Activated naive CD4-positive, alpha-beta T cell treated with anti-CD3 and anti-CD28 coated beads, Interleukin-2, amount 50 U/mL, for 16 hours (primary cell): ENCODE measurements at places on chromosomes 11 and 22.
A peak's percentile ranks its signal among the peaks of the same experiment; 100 is the strongest.

DNA sequence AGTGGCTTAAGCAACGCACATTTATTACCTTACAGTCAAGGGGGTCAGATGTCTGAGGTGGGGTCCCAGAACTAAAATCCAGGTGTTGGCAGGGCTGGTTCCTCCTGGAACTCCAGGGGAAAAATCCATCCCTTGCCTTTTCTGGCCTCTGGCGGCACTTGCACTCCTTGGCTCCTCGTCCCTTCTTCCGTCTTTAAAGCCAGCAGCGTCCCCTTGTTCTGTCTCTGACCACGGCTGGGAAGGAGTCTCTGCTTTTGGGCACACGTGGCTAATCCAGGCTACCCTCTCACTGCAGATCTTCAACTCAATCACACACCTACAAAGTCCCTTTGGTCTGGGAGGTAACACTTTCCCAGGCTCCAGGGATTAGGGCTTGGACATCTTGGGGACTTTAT, 73.5 kb upstream of the WNT7B start:
- DNase-seq = no peak

DNA sequence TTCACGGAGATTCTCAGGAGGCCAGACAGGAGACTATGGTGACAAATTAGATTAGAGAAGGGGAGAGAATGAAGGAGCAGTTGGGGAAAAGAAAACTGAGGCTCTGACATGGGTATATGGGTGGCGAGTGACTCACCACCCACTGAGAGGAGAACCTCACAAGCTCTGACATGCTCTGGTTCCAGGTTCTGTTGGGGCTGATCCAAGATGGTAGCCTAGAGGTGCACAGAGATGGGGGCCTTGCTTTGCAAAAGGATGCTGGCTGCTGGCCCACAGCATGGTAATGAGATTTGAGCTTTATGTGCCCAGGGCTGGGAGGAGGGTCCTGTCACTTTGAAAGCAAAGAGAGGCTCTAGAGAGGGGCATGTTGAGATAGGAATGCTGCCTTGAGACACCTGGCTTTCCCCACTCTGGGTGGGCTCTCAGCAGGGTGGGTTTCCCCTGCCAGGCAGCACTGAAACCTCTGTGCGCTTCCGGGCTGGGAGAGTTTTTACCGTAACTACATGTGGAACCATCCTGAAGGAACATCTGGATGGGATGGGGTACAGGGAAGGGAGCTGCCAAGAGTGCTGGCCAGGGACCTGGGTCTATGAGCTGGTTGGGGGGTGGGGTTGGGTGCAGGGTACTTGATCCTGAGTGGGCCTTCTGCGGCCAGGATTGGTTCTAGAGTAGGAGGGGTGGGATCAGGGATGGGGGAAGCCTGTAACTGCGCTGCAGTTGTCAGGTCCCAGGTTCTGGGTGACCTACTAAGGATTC, 1.2 kb upstream of the GRK2 start:
- no peak for DNase-seq

DNA sequence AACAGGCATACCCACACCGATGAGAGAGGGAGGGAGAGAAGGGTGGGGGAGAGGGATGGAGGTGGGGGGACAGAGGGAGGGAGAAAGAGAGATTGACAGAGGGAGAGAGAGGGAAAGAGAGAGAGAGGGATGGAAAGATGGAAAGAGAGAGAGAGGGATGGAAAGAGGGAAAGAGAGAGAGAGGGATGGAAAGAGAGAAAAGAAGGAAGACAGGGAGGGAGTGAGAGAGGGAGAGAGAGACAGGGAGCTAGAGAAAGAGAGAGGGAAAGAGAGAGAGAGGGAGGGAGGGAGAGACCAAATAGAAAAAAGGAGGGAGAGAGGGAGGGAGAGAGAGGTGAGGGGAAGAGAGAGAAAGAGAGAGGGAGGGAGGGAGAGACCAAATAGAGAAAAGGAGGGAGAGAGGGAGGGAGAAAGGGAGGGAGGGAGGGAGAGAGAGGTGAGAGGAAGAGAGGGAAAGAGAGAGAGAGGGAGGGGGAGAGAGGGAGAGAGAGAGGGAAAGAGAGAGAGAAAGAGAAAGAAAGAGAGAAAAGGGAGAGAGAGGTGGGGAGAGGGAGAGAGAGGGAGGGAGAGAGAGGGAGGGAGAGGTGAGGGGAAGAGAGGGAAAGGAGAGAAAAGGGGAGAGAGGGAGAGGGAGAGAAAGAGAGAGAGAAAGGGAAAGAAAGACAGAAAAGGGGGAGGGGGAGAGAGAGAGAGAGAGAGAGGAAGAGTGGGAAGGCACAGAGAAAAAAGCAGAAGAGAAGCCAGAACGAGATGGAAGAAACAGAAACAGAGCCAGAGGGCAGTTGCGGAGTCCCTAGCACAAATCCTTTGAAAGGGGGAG, 23.8 kb downstream of the MB start:
- no peak for DNase-seq

DNA sequence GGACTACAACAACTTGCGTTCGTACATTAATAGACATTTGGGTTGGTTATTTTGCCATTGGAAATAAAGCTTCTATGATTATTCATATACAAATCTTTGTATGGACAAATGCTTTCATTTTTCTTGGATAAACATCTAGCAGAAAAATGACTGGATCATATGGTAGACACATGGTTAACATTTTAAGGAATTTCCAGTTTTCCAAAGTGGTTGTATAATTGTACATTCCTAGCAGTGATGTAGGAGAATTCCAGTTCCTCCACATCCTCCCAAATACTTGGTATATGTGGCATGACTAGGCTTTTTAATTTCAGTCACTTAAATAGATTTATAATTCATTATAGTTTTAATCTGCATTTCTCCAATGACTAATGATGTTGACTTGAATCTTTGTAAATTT, 246.2 kb upstream of the NCAM1 start:
- no peak for DNase-seq

DNA sequence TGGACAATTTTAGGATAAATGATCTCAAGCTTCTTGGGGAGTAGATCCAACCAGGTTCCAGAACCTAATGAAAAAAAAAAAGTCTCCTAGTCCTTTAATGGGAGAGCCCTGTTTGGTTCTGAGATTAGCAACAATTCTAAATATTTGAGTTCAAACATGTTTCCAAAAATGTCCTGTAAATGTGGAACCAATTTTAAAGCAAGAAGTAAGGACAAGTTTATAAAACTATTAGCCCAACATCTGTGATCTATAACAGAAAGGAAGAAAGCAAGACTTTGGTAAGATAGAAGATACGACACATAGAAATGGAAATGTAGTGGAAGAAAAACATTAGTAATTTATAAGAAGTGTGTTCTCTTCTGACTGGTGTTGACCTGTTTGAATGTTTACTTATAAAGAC, 79.7 kb upstream of the SLC5A12 start:
- no peak for DNase-seq

GRCh38 chr11:83156996-83157593, at the start of gene PCF11:
Gene PCF11 (plus strand): TSS chr11:83157131. CDS start chr11:83157440, 309 bp downstream.
- DNase-seq = no peak

- no peak for DNase-seq
Observed at GRCh38 chr22:49660794-49661781, 166.6 kb downstream of the BRD1 start.

- no peak for DNase-seq
Observed at GRCh38 chr11:83600661-83601060, 314.5 kb upstream of the CCDC90B start.

- DNase-seq = peak; percentile 73
Observed at GRCh38 chr11:64305691-64306562, 603 bp downstream of the ESRRA start.

DNA sequence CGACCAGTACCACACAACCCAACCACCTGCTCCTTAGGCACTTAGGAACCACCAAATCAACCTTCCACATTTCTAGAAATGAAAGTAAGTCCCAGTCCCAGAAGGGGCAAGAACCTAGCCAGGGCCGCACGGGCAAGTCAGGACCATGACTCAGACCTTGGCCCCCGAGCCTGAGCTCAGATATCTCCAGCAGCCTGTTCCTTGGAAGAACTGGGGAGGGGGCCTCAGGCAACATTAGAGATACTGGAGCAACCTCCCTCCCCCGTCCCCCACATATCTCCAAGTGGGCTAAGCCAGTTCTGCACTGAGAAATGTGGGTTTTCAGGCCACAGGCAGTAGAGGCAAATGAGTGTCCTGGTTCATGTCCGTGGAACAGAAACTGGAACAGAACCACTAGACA, 7.7 kb downstream of the ARAP1 start:
- DNase-seq = no peak

DNA sequence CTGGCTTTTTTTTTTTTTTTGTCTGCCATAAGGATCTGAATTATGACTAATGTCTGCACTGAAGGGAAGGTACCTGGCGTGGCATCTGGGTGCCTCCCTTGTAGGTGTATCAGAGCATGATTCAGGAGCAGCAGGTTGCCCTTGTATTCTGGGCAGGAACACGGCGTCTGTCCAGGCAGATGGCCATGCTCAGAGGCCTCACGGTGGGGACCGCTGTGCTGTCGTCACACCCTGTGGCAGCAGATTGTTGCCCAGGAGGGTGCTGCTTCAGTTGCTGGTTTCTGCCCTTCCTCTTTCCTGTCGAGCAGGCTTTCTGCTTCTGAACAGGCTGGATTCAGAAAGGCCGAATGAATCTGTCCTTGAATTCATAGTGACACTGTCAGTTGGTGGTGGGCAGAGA, 11.0 kb downstream of the ZNRF3 start:
- DNase-seq = no peak

GRCh38 chr11:48142889-48143288, 73.7 kb upstream of the OR4B1 start:
- no peak for DNase-seq

DNA sequence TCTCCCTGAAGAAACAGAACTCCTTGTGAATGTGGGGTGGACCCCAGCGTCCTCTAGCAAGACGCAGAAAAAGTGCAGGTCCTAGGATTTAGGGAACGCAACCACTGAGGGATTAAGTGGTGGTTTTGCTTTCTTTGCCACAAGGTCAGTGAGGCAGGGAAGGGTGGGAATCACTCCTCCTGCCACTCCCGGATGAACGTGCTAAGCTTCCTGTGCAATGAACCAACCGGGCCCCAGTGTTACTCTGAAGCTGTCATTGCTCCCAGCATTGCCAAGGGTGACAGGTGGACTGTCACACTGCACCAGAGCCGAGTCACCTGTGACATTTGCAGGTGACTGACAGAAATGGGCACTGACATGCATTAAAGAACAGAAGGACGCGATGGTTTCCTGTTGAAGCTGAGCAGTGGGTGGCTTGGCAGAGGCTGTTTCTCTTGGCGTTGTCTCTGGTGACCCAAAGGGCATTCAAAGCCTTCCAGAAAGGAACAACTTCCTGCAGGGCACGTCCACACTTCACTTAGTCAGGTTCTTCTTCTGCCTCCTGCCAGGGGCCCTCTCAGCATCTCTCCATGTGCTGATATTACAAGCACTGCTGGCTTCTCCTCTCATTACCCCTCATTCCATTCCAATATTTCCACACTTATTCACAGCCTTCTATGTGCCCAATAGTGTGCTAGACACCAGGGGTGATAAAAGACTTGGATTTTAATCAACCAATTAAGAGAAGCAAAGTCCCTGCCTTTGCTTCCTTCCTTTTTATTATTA, 9.7 kb downstream of the KIRREL3 start:
- DNase-seq = no peak

- no peak for DNase-seq
Observed at GRCh38 chr11:96863520-96863919, 473.7 kb downstream of the JRKL start.

DNA sequence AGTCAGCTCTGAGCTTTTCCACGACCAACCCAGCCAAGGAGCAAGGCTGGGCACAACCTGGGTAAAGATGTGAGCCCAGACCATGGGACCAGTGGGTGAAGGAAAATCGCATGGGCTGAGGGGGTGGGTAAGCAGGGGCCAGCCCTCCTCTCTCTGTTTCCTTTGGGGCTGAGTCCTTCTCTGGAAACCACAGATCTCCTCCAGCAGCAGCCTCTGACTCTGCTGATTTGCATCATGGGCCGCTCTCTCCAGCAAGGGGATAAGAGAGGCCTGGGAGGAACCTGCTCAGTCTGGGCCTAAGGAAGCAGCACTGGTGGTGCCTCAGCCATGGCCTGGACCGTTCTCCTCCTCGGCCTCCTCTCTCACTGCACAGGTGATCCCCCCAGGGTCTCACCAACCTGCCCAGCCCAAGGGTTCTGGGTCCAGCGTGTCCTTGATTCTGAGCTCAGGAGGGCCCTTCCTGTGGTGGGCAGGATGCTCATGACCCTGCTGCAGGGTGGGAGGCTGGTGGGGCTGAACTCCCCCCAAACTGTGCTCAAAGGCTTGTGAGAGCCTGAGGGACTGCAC, 67.8 kb downstream of the GGTLC2 start:
- no peak for DNase-seq

DNA sequence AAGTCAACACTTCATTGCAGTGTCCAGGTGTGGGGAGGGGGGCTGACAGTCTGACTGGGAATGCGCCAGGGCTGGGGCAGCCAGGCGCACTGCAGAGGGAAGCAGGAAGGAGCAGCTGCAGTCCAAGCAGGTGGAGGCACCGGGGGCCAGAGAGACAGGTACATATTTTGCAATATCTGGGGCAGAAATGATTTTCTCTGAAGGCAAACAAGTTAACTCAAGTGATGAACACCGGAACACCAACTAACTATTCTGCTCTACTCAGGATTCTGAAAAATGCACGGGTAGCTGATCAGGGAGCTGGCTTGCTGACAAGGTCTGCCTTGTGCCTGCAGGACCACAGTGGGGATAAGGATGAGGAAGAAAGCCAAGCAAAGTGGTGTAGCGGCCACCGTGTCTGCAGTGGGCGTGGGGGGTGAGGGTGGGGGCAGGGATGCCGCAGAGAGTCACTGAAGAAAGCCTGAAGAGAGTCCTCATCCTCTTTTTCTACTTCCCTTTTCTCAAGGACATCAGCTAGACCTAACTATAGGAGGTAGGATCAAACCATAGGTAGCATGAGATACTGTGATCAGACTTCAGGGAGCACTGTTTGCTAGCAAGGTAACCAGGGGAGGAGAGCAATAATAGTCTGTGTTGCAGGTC, 83.4 kb downstream of the SCN3B start:
- DNase-seq = no peak

GRCh38 chr11:69066122-69067112, 17.7 kb downstream of the TPCN2 start:
- no peak for DNase-seq

DNA sequence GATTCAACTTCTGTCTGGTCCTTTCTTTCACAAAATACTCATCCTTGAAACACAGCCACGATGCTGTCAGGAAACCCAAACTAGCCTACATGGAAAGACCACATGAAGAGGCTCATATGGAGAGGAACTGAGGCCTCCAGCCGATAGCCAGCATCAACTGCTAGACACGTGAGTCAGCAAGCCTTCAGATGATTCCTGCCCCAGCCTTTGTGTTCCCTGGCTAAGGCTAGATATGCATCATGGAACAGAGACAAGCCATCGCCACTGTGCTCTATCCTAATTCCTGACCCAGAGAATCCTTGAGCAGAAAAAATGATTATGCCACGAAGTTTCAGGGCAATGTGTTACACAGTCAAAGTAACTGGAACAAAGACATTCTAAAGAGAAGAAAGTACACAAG, 75.5 kb downstream of the ENTHD1 start:
- no peak for DNase-seq

- no peak for DNase-seq
Observed at GRCh38 chr22:39220890-39221850, 23.6 kb downstream of the PDGFB start.

GRCh38 chr22:46414704-46415103, 79.2 kb downstream of the TRMU start:
- no peak for DNase-seq
